ENCODE measurements at places on chromosomes 4 and X.

- no peak for DNase-seq
Measured at GRCh38 chr4:109589119-109589518, 29.1 kb downstream of the MCUB start.

- DNase-seq = no peak
Measured at GRCh38 chrX:130984782-130985181, 73.4 kb upstream of the ARHGAP36 start.

DNA sequence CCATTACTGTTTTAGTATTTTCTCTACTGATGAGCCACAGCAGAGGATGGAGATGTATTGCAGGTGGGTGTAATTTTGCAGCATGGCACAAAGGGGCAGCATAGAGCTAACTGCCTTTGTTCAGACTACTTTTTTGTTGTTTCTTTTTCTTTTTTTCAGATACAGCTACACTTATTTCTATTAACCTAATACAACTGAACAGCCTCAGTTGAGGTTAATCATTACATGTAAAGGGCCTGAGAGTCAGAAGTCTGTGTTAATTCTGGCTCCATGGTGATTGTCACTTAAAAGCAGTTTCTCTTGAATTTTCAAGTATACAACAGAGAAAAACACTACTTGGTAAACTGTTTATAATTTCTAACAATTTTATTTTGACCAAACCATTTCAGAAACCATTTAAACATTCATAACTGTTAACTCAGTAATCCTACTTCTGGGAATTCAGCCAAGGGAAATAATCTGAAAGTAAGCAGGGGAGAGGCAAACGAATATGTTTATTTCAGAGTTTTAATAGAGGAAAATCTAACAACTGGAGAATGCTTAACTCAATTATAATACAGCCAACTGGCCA lies 13.9 kb upstream of the PPEF2 start:
- peak; percentile 47 for DNase-seq

- no peak for DNase-seq
Measured at GRCh38 chr4:52076731-52077130, 25.6 kb downstream of the SPATA18 start.

- DNase-seq = no peak
Measured at GRCh38 chr4:71602289-71602900, 181.5 kb downstream of the GC start.

DNA sequence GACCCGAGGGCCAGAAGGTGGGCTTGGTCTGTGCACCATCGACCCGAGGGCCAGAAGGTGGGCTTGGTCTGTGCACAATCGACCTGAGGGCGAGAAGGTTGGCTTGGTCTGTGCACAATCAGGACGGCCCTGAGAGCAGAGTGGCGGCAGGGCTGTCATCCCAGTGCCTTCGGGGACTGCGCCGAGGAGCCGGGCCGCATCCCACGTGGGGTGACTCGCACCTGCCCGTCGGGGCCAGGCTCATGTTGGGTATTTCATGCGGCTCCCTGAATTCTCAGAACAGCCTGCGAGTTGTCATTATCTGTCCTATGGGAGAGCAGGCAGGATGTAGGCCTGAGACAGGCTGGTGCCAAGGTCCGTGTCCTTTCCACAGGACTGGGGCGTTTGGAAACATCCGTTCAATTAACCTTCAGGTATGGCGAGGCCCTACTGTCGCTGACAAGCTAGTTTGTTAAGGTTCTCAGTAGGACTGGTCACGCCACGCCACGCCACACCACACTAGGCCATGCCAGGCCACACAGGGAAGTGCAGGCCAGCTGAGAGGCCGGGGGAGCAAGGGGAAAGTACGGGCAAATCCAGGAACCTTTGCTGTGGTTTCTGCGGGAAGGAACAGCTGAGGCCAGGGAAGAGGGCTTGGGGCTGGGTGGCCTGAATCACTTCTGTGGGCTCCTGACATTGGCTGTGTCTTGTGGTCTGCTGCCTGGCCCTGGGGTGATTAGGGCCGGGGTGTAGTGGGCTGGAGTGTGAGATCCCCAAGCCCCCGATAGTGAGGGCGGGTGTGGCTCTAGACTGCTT lies 182.9 kb downstream of the AFAP1 start:
- peak; percentile 85 for DNase-seq

- DNase-seq = no peak
Measured at GRCh38 chr4:646460-646859, 21.1 kb downstream of the PDE6B start.

GRCh38 chrX:13440176-13440575 lies 120.3 kb upstream of the ATXN3L start:
- DNase-seq = no peak

GRCh38 chr4:185820146-185821028 lies 8.4 kb upstream of the SORBS2 start:
- DNase-seq = no peak

DNA sequence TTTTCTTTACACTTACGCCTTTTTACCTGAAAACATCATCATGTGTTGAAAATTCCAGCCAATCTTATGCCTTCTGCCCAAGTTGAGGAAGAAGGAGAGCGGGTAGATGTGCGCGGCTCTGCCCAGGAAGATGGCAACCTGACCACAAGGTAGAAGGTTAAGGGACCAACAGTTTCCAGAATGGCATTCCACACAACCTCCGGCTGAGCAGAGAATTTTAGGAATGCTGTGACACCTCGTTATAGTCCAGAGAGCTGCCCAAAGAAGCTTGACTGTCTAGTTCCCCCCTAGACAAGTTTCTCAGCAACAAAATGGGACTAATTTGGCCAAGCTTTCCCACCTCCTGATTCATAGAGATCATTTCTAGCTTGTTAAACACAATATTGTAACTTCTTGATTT lies 75.1 kb downstream of the CHST7 start:
- no peak for DNase-seq

DNA sequence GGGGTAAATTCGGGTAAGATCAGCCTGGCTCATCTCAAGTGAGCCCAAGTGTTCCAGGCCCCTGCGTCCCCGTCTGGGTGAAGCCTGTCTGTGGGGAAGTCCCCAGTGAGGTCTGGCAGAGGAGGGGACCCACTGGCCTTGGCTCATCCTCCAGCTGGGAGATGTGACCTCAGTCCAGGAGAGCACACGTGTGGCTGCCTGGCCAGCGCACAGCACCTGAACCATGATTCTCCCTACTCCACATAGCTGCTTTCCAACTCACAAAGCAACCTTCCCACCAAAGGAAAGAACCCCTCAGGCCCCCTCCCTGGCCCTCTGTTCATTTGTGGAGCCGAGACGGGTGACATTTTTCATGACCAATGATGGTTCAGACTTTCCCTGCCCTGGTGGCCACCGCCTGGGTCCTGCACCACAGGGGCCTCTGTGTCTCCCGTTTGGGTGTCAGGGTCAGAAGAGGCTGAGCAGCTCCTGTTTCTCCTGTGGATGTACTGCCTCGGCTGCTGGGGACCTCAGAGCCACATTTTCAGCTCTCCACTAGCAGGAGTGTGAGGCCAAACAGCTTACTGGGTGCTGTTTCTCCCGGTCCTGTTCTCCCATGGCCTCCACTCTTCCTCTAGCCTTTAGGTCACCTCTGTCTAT lies 111.4 kb downstream of the CPZ start:
- no peak for DNase-seq

DNA sequence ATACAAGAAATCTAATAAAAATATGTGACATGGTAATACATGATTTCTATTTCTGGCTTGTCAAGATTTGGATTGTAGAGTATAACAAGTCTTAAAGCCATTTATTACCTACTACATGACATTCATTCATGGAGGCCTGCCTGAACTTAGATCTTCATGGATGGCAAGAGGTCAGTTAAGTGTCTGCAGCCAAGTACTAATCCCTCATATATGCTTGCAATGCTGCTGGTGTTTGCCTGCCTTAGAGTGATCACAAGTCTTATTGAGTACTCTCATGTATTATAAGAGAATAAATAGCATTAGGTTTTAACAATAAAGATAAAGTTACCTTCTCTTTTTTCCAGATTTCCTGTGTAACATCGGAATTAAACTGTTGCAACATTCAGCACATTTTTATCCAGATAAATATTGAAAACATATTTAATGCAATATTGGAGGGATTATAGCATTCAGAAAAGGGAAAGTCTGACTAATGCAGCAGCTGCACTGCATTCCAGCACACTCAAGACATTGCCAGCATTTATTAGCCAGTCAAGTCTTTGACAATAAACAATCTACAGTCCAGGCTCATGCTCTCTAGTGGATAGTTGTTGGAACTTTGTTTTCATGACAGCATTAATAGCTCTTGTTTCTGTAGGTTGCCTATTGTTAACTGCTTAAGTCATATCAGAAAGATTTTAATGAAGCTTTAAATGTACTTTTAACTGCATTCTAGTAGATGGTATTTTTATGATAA lies 737.1 kb downstream of the FAT4 start:
- DNase-seq = no peak

GRCh38 chr4:146495269-146495668 lies 26.5 kb downstream of the SLC10A7 start:
- no peak for DNase-seq

GRCh38 chr4:79042079-79042674 lies 102.9 kb upstream of the PAQR3 start:
- DNase-seq = peak; percentile 15

GRCh38 chrX:56986138-56986537 lies 9.2 kb downstream of the SPIN3 start:
- DNase-seq = peak; percentile 63

GRCh38 chr4:125956276-125956675 lies 641.5 kb downstream of the FAT4 start:
- DNase-seq = no peak

GRCh38 chrX:137432609-137433008 lies 133.3 kb upstream of the ZIC3 start:
- no peak for DNase-seq

DNA sequence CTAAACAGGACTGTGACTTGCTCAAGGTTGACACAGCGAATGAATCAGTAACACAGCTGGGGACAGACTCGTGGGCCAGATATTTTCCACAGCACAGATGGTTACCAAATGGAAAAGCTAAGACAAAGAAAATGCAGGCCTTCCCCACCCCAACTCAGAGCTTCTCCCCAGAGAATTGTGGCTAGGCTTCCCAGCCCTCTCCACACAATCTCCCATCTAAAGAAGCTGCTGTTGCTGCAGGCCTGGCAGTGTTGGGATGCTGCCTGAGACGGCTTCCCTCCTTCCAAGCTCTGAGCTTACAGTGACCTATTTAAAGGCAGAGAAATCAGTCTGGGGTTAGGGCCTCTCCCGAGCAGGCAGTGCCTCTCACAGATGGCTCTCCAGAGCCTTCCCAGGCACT lies 46.5 kb upstream of the PGRMC1 start:
- DNase-seq = no peak

DNA sequence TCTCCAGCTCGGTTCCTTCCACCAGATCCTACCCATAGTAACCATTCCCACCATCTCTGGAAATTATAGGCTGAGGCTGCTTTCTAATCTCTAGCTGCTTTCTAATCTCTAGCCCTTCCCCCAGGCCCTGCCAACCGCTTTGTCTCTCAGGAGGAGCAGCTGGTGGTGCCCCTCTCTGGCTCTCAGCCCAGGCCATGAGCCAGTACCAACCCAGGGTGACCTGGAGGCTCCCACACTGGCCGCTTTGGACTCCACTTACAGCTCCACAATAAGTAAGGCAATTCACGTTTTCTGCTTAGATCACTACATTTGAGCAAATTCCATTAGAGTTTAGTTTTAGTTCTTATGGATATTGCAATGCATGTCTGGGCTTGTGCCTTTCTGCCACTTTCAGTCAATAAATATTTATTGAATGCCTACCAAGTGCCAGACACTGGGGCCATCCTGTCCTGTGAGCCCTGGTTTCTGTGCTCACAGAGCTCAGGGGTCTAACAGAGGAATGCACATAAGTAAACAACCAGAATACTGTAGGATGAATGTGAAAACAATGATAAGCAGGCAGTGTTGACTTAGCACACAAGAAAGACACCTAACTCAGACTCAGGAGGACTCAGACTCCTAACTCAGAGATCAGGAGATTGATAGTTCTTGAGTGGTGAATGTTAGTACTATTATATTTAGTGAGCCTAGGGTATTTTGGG lies 38.9 kb downstream of the SMC1A start:
- no peak for DNase-seq

DNA sequence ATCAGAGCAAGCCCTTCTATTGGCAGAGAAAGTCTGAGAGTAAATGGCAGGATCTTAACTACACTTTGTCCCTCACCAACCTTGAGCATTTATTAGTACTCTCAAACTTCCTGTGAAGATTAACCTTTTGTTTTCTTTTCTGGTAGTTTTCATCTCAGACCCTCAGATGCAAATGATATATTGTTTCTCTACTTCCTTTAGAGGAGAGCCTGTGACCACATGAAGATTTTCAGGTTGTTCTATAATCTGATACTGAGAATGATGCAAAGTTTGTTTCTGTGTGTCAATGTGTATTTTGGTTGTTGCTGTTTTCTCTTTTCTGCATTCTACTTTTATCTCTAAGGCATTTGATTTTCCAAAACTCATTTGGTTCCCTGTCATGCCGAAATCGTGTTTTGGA lies 165.8 kb upstream of the CYSLTR1 start:
- no peak for DNase-seq

- DNase-seq = no peak
Measured at GRCh38 chrX:70268034-70268433, at the start of gene ARR3. Gene ARR3 (plus strand): TSS chrX:70268334. CDS start chrX:70269386, 1,052 bp downstream.

DNA sequence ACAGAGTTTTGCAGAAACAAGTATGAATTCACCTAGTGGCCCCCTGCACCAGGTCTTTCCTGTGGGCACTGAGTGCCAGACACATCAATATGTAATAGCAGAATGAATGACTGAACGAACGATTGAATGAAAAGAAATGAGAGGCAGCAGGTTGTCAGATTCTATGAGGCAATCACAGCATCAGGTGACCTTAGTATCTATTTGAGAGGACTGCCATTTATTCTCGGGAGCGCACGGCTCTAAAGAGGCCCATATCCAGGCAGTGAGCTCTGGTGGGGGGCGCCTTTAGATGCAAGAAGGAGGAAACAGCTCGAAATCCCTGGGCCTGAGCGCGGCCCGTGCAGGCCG lies 528 bp upstream of the SLC25A4 start:
- no peak for DNase-seq

DNA sequence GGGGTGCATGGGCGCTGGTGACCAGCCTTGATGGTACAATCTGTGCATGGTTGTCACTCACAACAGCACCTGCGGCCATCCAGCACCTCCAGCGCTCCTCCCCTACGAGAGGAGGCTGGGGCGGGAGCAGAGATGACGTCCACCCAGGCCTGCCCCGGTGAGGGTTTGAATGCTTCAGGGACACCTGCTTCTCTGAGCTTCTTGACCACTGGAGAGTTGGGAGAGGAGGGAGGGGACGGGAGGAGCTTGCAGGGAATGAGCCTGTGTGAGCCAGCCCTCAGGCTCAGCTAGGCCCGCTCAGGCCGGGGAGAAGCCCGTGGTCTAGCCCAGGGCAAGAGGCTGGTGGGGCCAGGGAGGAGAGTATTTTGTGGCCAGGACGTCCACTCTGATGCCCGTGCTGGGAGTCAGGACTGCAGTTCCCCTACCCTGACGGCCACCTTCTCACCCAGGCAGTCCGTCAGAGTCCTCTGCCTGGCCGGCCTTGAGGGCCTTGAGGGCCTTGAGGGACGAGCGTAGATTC lies 59.2 kb downstream of the CPZ start:
- no peak for DNase-seq

- no peak for DNase-seq
Measured at GRCh38 chr4:38055566-38055965, 95.4 kb downstream of the PTTG2 start.

DNA sequence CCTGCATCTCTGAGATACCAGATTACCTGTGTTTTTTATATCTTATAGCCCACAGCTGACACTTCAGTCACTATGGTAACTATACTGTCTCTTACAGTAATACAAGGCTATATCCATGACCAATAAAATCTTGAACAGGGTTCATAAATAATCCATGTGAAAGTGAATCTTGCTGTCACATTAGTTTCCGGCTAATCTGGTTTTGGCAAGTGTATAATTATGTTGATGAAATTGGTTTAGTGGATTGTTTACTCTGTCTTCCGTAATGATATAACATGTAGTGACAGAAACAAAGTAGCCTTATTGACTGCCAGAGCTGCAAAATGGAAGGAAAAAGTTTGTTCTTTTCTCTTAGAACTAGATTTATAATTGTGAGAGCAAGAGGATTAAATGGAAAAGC lies 686.6 kb upstream of the PABPC4L start:
- no peak for DNase-seq

Measured in suppressor macrophage treated with lipopolysaccharide for 1 hour (primary cell).